ENCODE measurements at places on chromosomes 2 and 18. TPM values are rescaled to one million over a fixed set of nuclear protein-coding genes. Genes with fewer than 3 reads are reported as not detected.

The C2orf80 gene
- not detected for total RNA-seq

The SERPINB4 gene
- not detected for total RNA-seq

The KCNG2 gene
- 1.1 TPM for total RNA-seq

- no peaks in the 10 kb centered on the region for H3K27me3 ChIP-seq
- peak; percentile 50 for DNase-seq
- H3K36me3 ChIP-seq, result no peaks in the 10 kb centered on the region
- H3K4me3 ChIP-seq, result peak overlapping the region; percentile 84
Observed at GRCh38 chr2:32947076-32947483, 327 bp downstream of the LTBP1 start.

- H3K4me3 ChIP-seq, result no peak overlapping the region
- no peaks in the 10 kb centered on the region for H3K36me3 ChIP-seq
- H3K27me3 ChIP-seq, result no peaks in the 10 kb centered on the region
- no peak overlapping the region for H3K27ac ChIP-seq
- no peaks in the 10 kb centered on the region for H3K4me1 ChIP-seq
Observed at GRCh38 chr2:96493072-96493471, 12.1 kb downstream of the NEURL3 start.

DNA sequence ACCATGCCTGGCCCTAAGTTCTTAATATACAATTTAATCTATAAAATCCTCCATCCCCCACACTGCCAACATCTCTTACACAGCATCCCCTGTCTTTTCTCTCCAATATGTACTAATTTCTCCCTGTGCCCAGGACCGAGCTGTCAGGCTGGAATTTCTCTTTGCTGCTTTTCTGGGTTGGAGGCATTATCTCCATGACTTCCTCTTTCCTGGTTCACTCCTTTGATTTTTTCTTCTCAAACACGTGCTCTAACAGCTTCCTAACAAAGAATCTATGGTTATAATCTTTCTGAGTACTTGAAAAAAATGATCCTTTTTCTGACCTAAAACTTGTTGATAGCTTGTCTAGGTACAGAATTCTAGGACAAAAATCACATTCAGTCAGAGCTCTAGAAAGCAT lies 112.8 kb downstream of the C1D start:
- no peak overlapping the region for H3K27ac ChIP-seq
- H3K36me3 ChIP-seq, result no peaks in the 10 kb centered on the region
- no peak for DNase-seq
- H3K4me1 ChIP-seq, result no peaks in the 10 kb centered on the region

DNA sequence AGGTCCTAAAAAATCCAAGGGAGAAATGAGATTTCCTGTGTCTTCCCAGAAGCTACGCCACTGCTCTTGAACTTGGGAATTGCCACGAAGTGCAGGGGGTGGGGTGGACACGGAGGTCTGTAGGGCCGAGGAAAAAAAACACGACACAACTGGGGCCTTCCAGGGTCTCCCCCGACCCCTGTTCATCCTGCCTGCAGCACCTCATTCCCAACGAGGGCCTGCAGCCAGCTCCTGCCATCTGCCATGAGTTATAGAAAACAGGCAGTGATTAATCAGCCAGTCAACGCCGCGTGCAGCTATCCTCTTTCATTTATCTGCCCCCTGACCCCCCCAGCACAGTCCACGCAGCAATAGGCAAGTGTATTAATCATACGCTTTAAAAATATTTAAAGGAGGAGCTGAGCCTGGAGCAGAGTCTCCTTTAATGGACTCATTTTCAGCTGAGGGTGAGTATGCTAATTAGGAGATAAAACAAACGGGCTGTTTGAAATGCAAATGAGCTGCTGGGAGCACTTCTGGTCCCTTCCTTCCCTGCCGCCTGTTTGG lies 209.9 kb downstream of the TFCP2L1 start:
- H3K4me3 ChIP-seq, result no peak overlapping the region
- H3K36me3 ChIP-seq, result no peaks in the 10 kb centered on the region
- H3K27me3 ChIP-seq, result no peaks in the 10 kb centered on the region
- H3K27ac ChIP-seq, result no peak overlapping the region
- DNase-seq, result peak; percentile 81

All from aorta (tissue), 5 donors.